ENCODE measurements at places on chromosomes 11 and 22.

DNA sequence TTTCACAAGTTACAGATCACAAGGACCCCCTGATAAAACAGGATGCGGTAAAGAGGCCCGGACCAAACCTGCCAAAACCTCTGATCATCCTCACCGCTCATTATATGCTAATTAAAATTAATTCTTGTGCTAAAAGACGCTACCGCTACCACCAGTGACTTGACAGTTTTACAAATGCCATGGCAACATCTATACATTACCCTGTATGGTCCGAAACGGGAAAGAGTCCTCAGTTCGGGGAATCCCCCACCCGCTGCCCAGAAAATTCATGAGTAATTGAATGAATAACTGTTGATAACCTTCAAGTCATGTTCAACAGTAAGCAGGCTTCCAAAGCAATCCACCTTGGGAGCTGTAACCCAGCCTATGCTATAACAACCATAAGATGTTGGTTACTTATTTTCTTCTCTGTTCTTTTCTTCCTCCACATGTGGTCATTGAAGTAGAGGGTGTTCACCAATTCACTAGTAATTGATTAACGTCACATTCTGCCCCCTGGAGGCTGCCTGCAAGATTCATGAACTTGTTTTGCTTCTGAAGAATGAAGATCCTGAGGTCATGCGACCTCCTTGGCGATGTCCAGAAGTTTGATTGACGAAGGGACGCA lies 20.6 kb downstream of the APOBEC3H start:
- no peak for DNase-seq

DNA sequence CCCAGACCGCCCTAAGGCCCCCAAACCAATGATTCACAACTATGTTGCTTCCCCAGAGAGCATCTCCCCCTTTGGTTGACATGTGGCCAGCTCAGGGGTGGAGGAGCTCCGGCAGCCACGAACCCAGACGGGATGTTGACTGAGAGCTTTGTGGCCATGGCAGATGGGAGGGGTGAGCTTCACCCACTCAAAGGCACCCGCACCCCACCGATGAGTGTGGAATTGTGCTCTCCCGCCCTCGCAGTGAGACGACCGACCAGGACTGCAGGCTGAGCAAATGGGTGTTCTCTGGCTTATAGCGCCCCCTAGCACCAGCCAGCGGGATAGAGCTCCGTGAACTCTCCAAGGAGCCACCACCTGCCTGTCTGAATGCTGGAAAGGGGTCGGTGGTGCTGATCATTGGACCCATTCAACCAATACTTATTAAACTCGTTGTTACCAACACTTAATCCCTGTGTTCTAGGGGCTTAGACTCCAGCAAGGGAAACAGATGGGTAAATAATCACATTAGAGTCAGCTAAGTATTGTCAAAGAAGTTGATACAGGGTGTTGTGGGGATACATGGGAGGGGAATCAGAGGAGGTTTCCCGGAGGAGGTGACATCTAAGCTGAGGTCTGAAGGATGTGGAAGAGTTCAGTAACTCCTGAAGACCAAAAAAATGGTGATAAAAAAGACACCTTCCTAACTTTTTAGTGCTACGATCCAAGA lies 4.5 kb upstream of the TIMP3 start:
- DNase-seq: peak; percentile 37

- DNase-seq: no peak
Observed at GRCh38 chr22:37349043-37349814, 66.9 kb downstream of the CYTH4 start.

- DNase-seq: no peak
Observed at GRCh38 chr11:122983438-122984185, 2.0 kb upstream of the BSX start.

- no peak for DNase-seq
Observed at GRCh38 chr11:18668131-18668530, 30.4 kb upstream of the TMEM86A start.

All from activated naive CD4-positive, alpha-beta T cell (primary cell).